Right ventricle myocardium inferior (tissue), 1 donor: ENCODE measurements at places on chromosomes 7 and 10. TPM values are rescaled to one million over a fixed set of nuclear protein-coding genes. Genes with fewer than 3 reads are reported as not detected.

CFAP58 gene
- total RNA-seq = 1.1 TPM

LIPF gene
- not detected for total RNA-seq

ICA1 gene
- 44.3 TPM for total RNA-seq

CCDC172 gene
- total RNA-seq = not detected

- DNase-seq = no peak
Measured at GRCh38 chr10:13809427-13809826, 222.7 kb downstream of the PRPF18 start.

DNA sequence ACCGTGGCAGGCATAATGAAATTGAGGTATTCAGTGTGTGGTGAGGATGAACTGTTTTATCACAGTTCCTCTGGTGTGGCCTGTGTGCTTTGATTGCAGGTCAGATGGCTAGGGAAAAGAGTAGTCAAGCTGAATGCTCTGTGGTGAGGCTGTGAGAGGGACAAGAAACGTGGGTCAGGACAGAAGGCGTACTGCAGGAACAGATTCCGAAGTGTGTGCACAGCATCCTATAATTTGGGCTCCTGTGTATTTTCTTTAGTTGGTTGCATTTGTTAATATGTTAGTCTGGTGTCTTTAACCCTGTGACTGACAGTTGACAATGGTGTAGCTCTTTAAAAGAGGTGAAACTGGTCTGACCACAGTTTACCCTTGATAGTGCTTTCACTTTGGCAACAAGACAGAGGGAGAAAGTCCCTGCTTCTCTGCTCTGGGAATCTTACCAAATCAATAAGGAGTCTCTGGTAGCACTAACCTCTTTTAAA, 76.5 kb downstream of the AUTS2 start:
- no peak for DNase-seq

- no peak for DNase-seq
Measured at GRCh38 chr7:157688533-157689268, 351.9 kb downstream of the DNAJB6 start.

GRCh38 chr10:129411393-129411705, 55.7 kb upstream of the MGMT start:
- no peak for DNase-seq

GRCh38 chr7:36336390-36336789, 53.3 kb upstream of the ANLN start:
- no peak for DNase-seq

GRCh38 chr10:61244261-61244775, 208.9 kb downstream of the TMEM26 start:
- DNase-seq = no peak

DNA sequence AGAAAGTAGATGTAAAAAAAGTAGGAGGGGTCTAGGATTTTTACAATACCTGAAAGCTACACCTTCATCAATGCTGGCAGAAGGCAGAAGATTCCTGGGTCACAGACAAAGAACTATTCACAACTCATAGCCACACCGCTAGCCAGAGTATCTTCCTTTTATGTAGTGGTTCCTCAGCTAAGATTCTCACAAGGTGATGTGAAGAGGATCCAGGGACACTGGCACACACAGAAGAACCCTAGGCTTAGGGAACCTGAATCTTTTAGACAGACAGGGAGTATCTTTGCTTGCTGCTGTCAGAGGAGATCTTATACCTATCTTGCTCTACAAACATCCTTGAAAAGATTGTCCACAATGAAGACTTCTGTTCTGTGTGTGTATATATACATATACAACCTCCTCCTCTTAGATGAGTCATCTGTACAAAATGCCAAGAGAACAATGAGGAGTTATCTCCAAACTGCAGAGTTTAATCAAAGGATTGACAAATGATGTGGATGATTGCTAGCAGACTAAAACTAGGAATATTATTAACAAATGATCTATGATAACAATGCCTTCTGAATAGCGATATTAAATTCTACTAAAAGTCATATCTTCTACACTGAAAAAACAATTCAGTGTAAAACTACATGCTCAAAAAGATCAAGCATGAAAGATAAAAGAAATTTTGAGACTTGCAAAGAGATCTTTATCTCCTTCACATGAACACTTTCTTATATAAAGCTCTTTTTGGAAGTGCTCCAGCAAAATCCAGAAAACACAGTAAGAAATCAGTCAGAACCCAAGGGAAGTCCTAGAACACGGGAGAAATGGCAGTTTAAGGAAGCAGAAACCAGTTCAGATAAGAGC, 409.3 kb downstream of the PARD3 start:
- DNase-seq = no peak

DNA sequence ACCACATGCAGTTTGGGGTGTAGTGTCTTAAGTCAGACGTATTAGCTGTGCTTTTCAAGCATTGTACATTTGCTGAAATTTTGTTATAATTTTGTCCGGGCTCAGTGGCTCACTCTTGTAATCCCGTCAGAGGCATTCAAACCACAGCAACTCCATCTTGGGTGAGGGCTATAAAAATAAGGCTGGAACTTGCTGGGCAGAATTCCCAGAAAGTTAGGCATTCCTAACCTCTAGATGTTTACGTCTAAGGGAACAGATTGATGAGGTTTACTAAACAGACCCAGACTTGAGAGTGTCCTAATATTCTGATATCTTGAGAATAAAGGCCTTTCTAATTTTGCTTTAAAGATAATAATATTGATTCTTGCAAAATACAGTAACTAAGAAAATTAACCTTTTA, 957.8 kb downstream of the NXPH1 start:
- DNase-seq = no peak

- DNase-seq = no peak
Measured at GRCh38 chr7:132708470-132708869, 132.2 kb upstream of the PLXNA4 start.
